ENCODE measurements at places on chromosomes 1 and 21.

DNA sequence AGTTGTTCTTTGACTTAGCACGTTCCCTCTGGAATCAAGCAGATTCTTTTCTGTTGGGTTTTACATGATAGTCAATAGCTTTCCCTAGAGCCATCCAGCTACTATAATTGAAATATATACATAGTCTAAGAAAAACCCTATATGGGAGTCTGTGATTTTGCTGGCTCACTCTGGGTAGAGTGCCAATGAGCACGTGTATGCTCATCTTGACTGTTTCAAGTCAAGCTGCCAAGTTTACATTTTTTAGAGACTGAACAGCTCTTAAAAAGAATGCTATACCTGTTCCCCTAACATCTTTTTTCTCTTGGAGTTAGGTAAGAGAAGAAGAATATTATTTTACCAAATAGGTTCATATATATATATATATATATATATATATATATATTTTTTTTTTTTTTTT is 182.8 kb upstream of the NRIP1 start:
- DNase-seq, result no peak

GRCh38 chr1:26932531-26932930 is 11.0 kb downstream of the NUDC start:
- DNase-seq, result no peak

DNA sequence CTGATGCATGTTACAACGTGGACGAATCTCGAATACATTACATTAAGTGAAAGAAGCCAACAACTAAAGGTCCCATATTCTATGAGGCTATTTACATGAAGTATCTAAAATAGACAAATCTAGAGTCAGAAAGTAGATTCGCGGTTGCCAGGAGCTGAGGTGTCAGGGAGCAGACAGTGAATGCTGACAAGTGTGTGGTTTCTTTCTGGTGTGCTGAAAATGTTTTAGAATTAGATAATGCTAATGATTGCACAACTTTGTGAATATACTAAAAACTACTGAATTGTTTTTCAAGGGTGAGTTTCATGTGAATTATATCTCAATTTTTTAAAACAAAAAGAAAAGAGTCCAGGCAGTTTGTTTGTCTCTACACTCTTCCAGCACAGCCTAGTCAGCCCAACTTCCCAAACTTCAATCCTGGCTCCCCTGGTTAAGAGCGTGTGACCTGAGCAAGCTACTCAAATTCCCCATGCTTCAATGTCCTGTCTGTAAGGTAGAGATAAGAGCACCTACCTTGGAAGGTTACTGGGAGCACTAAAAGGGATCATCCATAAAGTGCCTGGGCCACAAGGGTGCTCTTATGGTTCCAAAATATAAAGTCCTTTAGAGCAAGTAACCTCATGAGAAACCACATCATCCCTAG is 20.9 kb downstream of the HLCS start:
- DNase-seq, result no peak

GRCh38 chr1:66355756-66356155 is 178.2 kb upstream of the SGIP1 start:
- DNase-seq, result no peak

DNA sequence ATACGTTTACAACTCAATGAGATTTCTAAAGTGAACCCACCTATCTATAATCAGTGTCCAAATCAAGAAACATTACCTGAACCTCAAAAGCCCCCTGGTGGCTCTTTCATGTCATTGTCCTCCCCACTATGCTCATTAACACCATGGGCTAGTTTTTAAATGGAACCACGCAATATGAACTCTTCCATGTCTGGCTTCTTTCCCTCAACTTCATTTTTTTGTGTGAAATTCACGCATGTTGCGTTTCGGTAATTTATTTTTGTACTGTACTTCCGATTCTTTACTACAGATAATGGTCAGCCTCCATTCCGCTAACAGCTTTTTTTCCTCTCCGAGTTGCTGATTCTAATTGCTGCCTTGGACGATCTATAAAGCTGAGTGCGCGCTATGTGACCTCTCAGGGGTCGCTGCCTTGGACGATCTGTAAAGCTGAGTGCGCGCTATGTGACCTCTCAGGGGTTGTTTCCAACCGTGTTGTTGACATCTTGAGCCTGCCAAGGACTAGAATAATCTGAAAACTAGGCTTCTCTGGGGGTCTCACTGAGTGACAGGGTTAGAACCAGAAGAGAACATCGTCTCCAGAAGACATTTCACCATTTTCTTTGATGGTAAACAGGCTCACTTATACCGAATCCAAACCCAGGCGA is 1.1 kb upstream of the CACYBP start:
- peak; percentile 62 for DNase-seq

GRCh38 chr1:112371775-112372174 is 24.2 kb upstream of the CTTNBP2NL start:
- DNase-seq, result no peak

DNA sequence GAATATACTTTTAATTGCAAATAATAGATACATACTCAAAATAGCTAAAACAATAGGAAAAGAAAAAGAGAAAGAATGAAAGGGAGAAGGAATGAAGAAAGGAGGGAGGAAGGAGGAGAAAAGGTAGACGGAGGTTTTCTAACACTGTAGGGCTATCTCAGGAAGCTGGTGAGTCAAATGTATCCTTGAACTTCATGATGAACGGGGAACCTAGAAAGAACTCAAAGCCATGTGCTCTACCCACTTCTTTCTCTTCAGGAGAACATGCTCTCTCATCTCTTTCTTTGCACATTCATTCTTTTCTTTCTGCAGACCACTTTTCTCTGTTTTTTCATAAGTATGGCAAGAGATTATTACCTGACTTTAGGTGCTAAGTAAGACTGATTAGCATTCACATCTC is 37.3 kb upstream of the ZNF644 start:
- DNase-seq, result no peak

- DNase-seq, result no peak
These were observed 20.4 kb upstream of the SLAMF9 start for GRCh38 chr1:159974350-159974965.

DNA sequence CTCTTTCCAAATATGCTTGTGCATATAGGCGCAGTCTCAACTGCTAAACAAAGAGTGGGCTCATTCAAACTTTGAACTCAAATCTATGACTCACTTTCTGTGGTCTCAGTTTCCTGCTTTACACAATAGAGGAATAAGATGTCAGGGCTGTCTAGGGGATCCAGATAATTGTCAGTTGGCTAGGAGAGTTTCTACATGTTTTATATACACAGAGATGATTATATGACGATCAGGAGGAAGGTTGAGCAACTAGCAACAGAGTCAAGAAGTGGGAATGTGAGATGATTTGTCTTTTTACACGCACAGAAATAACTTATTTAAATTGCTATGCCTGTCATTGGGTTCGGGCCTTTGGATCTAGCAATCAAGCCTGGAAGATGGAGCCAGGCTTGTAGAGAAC is 299.4 kb upstream of the LYPLAL1 start:
- DNase-seq, result no peak

DNA sequence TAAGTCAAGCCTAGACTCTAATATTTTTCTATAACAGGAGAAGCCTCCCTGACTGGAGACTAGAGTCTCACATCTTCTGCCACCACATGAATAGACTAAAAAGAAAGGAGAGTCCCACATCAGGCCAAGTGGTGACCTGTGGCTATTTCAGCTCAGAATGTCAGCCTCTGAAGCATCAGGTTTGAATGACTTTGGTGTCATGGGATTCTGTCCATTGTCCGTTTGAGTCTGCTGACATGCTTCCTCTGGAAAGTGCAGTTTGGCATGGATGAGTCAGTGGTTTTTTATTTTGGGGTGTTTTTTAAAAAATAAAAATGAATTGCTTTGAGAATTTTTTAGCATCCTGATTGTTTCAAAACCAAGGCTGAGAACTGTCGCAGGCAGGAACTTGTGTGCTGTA is 19.5 kb downstream of the DYRK3 start:
- no peak for DNase-seq

GRCh38 chr1:109773203-109773899 is 9.6 kb upstream of the EPS8L3 start:
- DNase-seq, result peak; percentile 85

DNA sequence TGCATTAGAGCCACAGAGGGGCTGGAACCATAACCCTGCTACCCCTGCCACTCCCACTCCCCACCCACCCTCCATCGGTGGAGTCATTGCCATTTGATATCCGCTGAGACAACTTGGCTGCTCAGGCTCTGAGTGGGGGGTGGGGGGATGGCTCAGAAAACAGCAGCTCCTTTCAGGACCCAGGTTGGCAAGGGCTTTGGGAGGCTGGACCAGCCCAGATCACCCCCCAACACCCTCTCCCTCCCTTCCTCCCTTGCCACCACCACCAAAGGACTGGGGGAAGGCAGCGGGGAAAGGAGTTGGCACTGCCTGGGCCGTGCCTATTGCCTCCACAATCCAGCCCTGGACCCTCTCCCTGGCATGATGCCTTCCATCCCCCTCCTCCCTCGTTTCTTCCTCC is 1.7 kb downstream of the KCNJ10 start:
- DNase-seq, result no peak

GRCh38 chr1:56985857-56986256 is 20.0 kb upstream of the C8B start:
- DNase-seq, result no peak

GRCh38 chr1:68969441-68969840 is 472.6 kb upstream of the DEPDC1 start:
- no peak for DNase-seq

- no peak for DNase-seq
These were observed 91.9 kb downstream of the TGFB2 start for GRCh38 chr1:218436997-218437396.
